ENCODE measurements at places on chromosomes 12 and 14.
A peak's percentile ranks its signal among the peaks of the same experiment; 100 is the strongest.

DNA sequence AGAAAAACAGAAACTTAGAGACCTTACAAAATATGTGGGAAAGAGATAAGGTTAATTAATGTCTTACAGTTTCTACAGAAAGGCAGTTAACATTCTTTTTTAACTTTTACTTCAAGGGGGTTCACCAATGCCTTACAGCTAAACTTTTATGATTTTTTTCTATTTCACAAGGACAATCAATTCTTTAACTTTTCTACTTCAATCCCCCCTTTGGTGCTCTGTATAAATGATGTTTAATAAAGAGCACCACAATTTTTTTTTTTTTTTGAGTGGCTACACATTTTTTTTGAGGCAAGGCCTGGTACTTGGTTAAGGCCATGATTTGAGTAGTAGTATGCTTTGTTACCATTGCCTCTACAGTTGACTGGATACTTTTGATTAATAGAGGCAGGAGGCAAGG lies 279.6 kb downstream of the PRKD1 start:
- no peak for DNase-seq

GRCh38 chr14:35818346-35819115 lies 7.6 kb upstream of the BRMS1L start:
- DNase-seq = peak; percentile 41

DNA sequence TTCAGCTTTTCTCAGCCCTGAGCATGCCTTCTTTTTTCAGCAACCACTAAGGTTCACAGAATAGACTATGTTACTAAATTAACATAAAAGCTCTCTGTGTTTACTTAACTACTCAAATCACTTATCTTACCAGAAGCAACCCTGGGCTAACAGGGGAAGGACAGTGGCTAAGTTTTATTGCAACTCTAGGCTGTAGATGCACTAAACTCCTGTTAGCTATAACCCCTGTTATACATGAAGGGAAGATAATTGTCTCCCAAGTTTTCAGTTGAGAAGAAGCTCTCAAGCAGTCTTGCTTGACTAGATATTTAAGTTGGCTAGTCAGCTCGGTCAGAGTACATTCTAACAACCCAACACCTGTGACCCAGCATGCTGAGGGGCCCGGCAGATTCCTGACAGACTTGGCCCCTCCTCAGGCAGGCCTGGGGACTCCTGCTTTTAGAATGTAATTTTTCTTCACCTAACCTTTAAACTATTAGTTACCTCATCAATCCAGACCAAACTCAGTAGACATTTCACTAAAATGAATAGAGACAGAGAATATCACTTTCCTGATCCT lies 464.5 kb downstream of the EGLN3 start:
- DNase-seq = no peak

- DNase-seq = no peak
These were observed 43.3 kb downstream of the GIT2 start for GRCh38 chr12:109952873-109953272.

DNA sequence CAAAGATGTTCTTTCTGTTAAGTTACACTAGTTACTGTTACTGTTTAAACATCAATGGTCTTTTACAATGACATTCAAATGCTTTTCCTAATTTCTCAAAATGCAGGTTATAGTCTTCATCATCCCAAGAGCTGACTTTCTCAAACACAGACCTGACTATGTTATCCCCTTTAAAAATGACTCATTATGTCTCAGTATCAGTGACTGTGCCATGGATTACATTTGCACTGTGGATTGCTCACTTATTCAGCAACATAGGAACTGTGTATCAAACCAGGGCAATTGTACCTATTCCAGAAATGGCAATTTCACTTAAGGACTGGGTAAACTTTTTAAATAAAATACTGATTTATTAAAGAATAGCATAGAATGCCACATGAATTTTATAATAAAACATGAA lies 630.2 kb upstream of the NOVA1 start:
- DNase-seq = no peak

DNA sequence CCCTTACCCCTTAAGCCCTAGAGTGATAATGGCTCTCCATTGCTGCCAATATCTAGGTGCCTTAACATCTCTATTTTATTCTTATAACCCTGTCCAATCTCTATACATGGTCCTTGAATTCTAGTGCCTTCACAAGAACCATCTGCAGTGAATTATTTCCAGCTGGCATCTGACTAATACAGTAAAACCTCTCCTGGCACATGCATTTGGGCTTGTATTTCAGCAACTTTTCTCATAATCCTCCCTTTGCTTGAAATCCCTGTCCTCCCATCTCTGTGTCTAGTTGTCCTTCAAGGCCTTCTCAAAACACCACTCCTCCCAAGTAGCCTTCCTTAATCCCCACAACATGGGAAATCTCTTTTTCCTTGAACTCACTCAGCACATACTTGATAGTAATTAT lies 14.2 kb upstream of the HMGA2 start:
- DNase-seq = no peak

- DNase-seq = no peak
These were observed 695.8 kb downstream of the RPS29 start for GRCh38 chr14:48890333-48890732.

GRCh38 chr12:6469609-6470374 lies 685 bp downstream of the VAMP1 start:
- DNase-seq = no peak

- no peak for DNase-seq
These were observed 329.7 kb downstream of the TMEM121 start for GRCh38 chr14:105855893-105856675.

DNA sequence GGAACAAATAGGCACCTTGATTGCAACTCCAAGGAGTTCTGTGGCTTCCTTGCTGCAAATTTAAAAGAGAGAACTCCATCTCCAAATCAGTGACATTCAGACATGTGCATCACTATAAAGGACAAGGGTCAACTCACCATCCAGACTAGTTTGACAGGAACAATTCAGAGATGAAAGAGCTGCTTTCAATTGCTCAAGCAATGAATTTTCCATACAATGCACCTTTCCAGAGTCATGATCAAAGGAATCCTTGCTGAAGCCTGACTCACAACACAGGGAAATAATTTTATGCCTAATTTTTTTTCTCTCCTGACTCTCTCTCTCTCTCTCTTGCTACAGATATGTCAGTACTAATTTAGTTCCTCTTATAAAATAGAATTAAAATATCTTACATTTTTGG lies 380.5 kb upstream of the GARIN6 start:
- DNase-seq = no peak

DNA sequence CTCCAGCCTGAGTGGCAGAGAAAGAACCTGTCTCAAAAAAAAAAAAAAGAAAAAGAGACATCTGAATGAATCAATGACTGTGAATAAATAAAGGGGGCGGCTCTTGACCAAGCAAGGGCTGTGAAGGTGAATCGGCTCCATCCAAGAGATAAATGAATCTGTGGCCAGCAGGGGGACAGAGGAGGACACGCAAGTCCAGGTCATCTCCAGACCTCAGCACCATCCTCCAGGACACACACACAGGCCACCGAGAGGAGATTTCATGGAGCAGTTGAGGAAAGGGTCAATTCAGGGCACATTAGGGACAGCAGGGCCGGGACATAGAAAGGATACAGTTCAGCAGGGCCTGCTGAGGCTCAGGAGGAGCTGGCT lies 21.6 kb downstream of the TRPV4 start:
- DNase-seq = no peak

DNA sequence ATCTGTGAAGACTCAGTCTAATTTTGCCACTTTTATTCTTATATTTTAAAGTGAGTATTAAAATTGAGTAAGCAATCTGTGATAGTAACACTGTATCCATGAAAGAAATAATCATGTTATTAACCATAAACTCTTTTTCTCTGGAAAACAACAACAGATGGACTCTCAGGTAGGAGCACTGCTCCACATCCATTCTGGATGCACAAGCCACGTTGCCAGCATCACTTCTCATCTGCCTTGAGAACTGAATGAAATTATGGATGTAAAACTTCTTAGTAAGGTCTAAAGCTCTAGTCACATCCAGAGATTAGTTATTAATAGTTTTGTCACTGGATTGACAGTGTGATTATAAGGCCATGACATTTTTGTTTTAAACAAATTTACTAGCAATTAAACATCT lies 489.1 kb upstream of the SYT1 start:
- no peak for DNase-seq

DNA sequence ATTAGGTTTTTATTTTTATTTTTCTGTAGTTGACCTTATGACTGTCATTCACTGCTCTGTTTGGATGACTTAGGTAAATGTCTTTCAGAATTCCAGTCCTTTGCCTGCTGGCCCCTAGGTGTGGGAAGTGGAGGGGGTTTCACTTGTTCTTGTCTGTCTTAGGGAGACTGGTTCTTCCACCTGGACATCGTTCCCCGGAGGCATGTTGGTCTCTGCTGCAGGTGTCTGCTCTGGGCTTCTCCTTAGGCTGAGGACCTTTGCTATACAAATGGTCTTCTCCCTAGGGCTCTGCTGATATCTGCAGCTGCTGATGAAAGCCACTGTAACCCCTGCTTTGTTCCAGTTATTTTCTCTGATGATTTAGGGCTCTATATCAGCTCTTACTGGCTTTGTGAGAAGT lies 97.1 kb downstream of the OTOGL start:
- DNase-seq = no peak

DNA sequence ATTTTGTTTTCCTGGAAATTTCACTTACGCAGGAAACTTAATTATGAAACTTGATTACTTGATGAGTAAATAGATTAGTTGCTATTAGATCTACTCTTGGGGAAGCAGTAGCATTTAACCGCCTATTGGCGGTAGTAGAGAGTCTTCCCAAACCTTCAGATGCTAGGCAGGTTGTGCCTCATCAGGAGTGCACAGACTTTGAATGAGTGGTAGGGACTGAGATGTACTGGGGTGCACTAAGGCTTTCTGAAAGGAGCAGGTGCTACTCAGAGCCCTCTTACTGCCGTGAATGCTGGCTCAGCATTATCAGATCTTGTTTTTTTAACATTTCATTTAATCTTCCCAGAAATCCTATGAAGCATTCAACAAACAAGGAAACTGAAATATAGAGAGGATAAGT lies 7.7 kb downstream of the GATC start:
- no peak for DNase-seq

- no peak for DNase-seq
These were observed 14.8 kb downstream of the LDHB start for GRCh38 chr12:21642707-21643389.

GRCh38 chr14:94089479-94089878 lies 8.4 kb downstream of the IFI27L1 start:
- no peak for DNase-seq

DNA sequence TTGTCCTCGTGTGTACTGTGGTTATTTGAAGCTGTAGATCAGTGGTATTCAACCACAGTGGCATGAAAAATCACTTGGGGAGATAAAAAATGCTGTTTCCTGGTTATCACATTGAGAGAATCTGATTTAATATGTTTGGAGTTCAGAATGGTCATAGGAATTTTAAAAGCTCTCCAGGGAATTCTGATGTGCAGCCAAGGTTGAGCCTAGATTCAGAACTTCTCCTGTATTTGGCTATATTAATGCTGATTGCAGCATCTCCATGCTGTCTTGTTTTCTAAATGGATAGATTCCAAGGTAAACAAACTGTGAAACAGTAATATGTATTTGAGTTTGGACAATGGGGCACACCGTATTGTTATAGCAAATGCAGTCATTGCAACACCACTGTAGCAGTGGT lies 982.2 kb upstream of the FBXO33 start:
- DNase-seq = peak; percentile 25

- no peak for DNase-seq
These were observed 43.0 kb downstream of the PPM1H start for GRCh38 chr12:62891805-62892549.

DNA sequence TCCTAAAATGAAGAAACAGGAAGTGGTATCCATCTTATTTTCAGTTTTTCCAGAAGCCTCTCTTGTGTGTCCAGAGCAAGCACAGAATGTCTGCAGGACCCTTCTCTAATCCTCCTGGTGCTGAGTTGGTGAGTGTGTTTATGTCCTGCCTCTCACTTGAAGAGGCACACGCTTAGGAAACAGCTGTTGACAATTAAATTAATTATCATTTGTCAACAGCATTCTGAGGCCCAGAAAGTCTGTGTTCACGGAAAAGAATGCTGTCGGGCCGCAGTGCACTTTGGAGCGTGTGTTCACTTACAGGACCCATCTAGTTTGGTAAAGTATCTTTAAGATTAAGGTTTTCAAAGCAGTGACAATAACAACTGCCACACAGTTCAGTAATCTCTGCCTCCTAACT lies 70.5 kb downstream of the LMNTD1 start:
- peak; percentile 74 for DNase-seq

Measured in NCI-H1105 (cell line).